8988T (cell line): ENCODE measurements at places on chromosomes 13 and 19.
A peak's percentile ranks its signal among the peaks of the same experiment; 100 is the strongest.

GRCh38 chr19:12956446-12957388 lies at the start of gene GADD45GIP1:
Gene GADD45GIP1 (minus strand): TSS chr19:12957223. CDS start chr19:12957212, 11 bp downstream.
- no peak for DNase-seq

DNA sequence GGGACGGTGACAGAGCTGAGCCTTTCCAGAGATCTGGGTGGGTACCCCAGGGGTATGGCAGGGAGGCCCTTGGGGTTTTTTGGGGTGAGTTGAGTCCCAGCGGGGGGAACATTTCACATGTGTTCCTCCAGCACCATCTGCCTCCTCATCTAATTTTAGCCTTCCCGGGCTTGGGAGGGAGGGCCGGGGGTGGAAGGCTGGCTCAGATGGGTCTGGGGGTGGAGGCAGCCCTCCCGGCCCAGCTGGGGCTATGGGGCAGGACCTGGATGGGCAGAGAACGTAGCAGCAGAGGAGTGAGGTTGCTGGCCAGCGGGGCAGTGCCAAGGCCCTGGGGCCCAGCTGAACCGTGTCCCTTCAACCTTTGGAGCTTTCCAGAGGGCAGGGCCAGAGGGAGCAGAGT lies 23.5 kb downstream of the ADGRL1 start:
- no peak for DNase-seq

- no peak for DNase-seq
Observed at GRCh38 chr13:72760189-72760588, 21.5 kb downstream of the DIS3 start.

- DNase-seq: no peak
Observed at GRCh38 chr19:23436944-23437343, 41.7 kb upstream of the ZNF91 start.

DNA sequence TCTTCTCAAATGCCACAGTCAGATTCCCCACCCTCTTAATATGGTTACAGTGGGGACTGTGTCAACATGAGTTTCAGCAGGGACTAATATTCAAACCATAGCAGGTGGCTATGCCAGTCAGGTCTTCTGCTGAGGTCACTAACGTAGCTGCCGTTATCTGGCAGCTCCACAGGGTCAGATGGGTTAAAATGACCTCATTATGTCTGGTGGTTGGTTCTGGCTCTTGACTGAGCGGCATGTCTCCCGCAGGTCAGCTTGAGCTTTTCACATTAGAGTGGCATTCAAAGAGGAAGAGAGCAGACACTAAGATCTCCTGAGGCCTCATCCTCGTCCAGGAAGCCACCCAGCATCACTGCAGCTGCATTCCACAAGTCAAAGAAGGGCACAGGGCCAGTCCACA lies 21.4 kb upstream of the IPO5 start:
- DNase-seq: no peak

- no peak for DNase-seq
Observed at GRCh38 chr13:42101821-42102585, 53.6 kb downstream of the DGKH start.

DNA sequence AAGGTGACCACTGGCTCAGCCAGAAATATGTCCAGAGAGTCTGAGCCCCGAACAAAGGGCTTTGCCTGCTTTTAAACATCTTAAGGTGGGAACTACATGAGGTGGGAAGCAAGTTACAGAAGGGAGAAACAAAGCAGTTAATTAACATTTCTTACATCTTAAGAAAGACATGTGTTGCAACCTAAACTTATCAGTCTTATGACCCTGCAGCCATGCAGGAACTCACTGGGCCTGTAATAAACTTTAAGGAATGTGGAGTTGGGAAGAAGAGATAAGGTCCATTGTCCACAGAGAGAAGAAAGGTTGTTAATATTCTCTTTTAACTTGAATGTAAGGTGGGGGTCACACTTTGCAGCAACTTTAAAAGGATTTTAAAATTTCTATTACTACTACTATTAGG lies 46.8 kb upstream of the CYP2A7 start:
- DNase-seq: no peak

DNA sequence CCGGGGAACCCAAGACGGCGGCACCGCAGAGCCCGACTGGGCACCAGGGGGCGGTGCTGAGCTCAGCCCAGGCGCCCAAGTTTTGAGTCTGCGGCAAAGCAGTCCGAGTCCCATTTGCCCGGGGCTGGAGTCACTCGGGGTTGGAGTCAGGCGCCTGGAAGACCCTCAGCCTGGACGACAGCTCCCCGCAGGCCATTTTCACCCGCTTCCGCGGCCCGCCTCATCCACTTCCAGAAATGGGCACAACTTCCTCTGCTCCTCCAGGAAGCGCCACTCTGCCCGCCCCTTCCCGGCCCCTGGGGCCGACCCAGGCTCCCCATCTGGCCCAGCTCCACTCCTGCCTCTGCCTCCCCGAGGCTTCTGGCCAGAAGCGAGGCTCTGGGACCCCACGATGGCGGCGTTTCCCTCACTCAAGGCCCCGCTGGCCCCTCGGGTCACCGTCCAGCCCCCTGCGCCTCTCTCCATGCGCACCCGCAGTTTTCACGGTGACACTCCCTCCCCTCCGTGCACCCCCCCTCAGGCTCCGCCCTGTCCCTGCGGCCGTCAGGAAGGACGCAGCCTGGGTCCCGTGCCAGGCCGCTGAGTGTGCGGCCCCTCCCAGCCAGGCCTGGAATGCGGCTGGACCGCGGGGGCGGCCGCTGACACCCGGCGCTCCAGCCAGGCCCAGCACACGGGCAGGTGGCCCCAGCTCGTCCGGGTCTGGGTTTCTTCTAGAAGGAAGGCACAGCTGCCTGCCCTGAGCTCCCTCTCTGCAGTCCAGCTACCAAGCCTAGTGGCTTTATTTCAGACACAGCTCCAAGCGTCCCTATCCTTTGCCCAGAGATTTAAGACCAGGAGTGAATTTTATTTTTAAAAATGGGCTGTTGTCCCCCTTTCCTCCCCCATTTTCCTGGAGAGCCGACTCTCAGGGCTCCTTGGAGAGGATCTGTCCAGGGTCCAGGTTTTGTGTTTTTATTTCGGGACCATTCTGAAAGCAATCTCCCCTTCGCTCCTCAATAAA lies 4.7 kb downstream of the SERTAD1 start:
- DNase-seq: peak; percentile 83

GRCh38 chr13:73055813-73056564 lies 2.8 kb upstream of the KLF5 start:
- DNase-seq: peak; percentile 24

DNA sequence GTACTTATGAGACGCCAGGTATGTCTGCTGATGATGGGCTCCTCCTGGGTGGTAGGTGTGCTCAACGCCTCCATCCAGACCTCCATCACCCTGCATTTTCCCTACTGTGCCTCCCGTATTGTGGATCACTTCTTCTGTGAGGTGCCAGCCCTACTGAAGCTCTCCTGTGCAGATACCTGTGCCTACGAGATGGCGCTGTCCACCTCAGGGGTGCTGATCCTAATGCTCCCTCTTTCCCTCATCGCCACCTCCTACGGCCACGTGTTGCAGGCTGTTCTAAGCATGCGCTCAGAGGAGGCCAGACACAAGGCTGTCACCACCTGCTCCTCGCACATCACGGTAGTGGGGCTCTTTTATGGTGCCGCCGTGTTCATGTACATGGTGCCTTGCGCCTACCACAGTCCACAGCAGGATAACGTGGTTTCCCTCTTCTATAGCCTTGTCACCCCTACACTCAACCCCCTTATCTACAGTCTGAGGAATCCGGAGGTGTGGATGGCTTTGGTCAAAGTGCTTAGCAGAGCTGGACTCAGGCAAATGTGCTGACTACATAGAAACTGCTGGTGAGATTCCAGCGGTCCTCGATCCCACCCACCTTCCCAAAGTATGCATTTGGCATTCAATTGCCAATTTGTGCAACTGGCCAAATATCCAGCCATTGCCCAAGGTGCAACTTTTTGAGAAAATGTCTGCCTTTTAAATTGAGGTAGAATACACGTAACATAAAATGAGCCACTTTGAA lies 10.2 kb downstream of the OR2Z1 start:
- no peak for DNase-seq

GRCh38 chr19:42547929-42548328 lies 19.6 kb upstream of the CEACAM1 start:
- no peak for DNase-seq

DNA sequence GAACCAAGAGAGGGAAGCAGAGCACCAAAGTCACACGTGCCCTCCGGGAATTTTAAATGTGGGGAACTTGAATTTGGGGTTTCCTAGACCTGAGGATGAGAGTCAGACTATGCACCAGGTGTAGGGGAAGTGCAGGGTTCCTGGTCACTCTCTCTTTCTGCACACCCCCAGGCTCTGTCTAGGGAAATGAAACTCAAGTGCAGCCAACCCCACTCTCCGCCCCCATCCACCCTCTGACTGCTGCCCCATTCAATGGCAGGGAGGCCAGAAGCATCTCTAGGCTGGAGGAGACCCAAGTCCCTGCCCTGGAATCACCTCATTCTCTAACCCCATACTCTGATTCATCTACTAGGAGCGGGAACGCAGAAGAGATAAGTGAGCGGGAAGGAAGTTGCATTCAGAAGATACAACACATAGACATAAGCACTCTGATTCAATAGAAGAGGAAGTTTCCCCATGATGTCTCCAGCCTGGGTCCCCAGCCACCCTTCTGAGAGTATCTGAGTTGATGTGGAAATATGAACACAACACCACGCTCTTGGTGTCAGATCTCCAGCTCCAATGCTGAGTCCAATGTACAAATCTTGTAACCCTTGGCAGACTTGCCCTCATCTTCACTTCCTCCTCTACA lies 4.7 kb upstream of the SIGLEC14 start:
- DNase-seq: no peak

DNA sequence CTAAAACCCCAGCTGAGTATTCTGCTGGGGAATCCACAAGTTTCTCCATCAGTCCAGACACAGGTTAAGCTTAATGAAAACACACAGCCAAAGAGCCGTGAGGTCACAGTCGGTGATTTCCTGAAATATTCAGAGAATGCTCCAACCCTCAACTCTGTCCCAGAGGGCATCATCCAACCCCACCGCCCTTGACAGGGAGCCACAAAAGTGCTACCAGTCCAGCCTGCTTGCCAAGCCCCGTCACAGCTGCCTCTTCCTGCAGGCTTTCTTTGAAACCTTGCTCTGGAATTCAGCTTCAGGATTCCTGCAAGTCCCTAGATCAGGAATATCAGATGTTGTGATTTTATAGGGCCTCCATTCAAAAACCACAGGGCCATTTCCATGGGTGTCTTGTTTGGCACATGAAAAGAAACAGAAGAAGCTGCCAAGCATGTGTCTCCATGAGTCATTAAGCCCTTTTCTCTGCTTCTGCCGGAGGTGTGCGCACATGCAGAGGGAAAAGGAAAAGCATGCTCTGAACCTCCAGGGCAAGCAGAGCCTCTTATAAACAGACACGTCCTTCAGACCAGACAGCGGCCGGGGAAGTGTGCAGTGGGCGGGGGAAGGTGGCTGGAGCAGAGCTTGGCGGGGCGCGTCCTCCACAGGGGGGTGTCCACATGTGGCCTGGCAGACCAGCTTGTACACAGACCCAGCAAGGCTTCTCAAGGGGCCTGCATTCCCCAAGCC lies 164.7 kb downstream of the KATNAL1 start:
- DNase-seq: no peak

DNA sequence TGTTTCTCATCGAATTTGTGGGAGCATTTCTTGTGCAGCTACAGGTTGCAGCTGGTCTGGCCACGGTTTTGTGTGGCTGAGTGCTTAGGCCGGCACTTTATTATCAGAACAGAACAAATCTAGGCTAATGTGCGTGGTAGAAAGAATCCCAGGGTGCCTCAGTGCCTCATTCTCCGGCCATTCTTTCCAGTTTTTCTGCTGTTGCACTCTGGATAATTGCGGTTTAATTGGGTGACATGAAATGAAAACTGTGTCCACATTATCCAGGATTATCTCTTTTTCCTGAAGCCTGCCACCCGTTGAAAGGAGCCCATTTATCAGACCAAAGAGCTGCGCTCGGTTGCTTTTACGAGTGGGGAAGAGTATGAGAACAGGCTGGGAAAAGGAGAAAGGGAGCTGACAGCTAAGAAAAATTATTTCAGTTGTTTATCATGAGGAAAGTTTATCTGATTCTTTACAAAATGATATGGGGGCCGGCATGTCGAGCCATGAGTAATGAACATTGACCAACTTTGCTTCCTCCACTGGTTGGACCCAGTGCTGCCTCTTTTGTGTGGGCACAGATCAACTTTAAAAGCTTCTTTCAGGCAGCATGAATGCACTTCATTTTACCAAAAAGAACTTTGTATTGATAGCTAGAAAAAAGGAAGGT lies 117.0 kb upstream of the SOX21 start:
- DNase-seq: no peak

GRCh38 chr13:80196756-80197155 lies 144.2 kb downstream of the SPRY2 start:
- DNase-seq: no peak

DNA sequence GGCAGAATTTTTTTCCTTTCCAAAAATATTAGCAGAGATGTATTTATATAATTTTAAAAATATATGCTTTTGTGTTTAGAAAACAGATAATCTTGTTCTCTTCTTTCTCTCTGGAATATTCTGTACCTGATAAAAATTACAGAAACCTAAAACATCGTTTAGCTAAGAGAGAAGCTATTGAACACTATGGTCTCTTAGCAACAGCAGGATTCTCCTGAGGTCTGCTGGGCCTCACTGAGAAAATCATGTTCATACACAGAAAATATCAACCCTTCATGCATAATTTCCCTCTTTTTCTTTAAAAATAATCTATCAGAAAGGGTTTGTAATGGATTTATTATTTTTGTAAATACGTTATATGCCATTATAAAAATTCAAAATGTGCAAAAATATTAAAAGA lies 242.2 kb downstream of the DCLK1 start:
- DNase-seq: no peak

- DNase-seq: no peak
Observed at GRCh38 chr13:74110053-74110452, 24.2 kb downstream of the KLF12 start.

DNA sequence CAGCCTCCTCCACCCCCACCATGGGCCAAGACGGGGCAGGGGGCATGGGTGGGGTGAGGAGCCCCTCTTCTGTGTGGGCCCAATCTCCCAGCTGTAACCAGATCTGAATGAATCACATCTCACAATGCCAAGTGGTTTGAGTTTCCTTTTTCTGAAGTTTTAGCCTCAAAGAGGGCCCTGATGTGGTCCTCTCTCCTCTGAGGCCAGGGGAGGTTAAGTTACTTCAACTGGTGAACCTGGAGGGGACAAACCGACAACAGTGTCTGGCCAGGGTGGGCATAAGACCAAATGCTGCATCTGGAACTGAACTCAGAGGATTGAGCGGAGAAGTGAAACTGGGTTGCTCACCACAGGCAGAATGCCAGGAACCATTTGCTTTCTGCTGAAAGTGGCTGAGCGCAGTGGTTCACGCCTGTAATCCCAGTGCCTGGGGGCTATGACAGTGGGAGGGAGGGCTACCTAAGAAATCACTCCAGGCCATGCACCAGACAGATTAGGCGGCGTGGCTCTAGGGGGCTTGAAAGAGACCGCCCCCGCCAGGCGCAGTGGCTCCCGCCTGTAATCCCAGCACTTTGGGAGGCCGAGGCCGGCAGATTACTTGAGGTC lies 15.4 kb upstream of the IRGC start:
- no peak for DNase-seq
